ENCODE measurements at places on chromosomes 1 and 21.
A peak's percentile ranks its signal among the peaks of the same experiment; 100 is the strongest.

DNA sequence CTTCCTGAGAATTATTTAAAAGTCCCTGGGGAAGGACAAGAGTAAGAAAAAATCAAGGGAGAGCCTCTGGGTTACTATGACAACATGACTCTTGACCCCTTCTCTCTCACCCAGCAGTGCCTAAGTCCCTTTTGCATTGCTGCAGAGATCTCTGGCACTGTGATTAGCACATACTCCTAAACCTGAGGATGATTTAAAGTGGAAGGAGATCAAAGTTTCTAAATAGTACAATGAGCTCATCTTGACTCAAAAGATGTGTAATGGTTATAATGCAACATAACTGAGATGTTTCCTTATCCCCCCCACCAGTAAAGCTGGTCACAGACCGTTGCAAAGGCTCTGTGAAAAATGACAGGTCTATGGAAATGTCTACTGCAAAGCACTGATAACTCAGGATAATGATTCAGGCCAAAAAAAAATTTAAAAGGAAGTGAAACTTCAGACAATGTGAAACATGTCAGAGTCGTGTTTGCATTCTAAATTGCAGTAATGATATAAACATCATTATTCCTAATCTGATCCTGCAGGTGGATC, 519.2 kb downstream of the KIF26B start:
- peak; percentile 5 for DNase-seq

GRCh38 chr1:162023547-162024501, at the start of gene OLFML2B:
OLFML2B (minus strand) TSS chr1:162023869; CDS start chr1:162023430, 439 bp downstream.
- DNase-seq = peak; percentile 91

DNA sequence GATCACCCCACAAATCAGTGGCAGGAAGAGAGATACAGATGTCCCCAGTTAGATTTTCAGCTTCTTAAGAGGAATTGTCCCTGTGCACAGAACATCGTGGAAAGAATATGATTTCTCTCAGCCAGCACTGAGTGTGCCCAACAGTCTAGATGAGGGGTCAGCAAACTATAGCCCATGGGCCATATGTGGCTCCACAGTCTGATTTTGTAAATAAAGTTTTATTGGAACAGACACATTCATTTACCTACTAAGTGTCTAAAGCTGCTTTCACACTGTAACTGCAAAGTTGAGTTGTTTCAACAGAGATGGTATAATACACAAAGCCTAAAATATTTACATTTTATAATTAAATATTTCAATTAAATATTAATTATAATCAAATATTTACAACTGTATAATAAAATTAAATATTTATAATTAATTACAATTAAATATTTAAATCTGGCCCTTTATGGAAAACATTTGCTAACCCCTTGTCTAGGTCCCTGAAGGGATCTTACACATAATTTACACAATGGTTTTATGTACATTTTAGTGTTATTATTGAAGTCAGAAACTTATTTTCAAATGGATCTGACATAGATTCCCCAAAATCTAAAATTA, 407.6 kb downstream of the PTPRU start:
- DNase-seq = no peak

- no peak for DNase-seq
Measured at GRCh38 chr1:24673341-24673740, 30.2 kb downstream of the SRRM1 start.

DNA sequence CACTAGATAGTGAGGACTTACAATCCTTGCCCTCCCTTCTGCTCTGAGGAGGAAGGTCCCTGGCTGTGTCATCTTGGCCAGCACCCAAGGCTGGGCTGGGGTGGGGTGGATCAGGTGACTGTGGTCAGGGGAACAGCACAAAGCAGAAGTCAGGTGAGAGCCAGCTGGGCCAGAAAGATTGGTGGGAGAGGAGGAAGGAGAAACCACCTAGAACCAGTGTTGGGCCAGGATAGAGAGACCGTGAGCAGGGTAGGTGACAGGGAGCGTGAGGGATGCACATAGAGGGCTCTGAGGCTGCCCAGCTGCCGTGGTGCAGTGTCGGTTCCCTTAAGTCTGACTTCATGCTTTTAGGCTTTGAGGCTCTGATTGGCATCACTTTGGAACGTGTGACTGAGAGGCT, 22.7 kb downstream of the NCF2 start:
- peak; percentile 42 for DNase-seq

- no peak for DNase-seq
Measured at GRCh38 chr1:198598796-198599321, 40.0 kb upstream of the PTPRC start.

GRCh38 chr1:62435231-62436038, 1.4 kb upstream of the USP1 start:
- DNase-seq = no peak

GRCh38 chr1:223780318-223780717, 65.4 kb downstream of the TP53BP2 start:
- DNase-seq = no peak

- DNase-seq = no peak
Measured at GRCh38 chr1:31866450-31867032, 50.7 kb upstream of the SPOCD1 start.

GRCh38 chr1:10765734-10766478, 30.5 kb downstream of the CASZ1 start:
- DNase-seq = no peak

DNA sequence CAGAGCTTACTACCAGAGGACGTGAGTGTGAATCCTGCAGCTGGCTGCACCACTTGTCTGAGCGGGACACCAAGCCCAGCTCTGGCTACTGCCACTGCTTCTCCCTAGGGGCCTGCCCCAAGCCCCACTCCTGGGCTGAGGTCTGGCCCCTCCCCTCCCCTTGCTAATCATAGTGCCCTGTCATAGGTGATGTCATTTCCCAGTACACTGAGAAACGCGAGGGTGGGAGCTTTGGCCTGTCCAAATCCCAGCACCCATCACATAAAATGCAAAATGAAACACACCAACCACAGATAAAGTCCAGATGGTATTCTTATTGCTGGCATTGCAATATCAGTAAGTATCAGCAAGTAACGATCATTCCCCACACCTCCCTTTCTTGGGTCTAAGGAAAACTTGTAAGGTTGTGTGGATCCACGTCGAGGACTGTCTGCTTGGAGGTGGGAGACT, 77.7 kb downstream of the TOMM20 start:
- DNase-seq = no peak

- no peak for DNase-seq
Measured at GRCh38 chr1:225481738-225482137, 53.9 kb upstream of the LBR start.

Data from LHCN-M2 (cell line).